Natural killer cell (primary cell): ENCODE measurements at places on chromosomes 13 and 19. TPM values are rescaled to one million over a fixed set of nuclear protein-coding genes. Genes with fewer than 3 reads are reported as not detected.

ZNF418 gene
- total RNA-seq, result 4.3 TPM

GJA3 gene
- total RNA-seq, result 0.18 TPM

KEAP1 gene
- total RNA-seq, result 28.1 TPM

DNA sequence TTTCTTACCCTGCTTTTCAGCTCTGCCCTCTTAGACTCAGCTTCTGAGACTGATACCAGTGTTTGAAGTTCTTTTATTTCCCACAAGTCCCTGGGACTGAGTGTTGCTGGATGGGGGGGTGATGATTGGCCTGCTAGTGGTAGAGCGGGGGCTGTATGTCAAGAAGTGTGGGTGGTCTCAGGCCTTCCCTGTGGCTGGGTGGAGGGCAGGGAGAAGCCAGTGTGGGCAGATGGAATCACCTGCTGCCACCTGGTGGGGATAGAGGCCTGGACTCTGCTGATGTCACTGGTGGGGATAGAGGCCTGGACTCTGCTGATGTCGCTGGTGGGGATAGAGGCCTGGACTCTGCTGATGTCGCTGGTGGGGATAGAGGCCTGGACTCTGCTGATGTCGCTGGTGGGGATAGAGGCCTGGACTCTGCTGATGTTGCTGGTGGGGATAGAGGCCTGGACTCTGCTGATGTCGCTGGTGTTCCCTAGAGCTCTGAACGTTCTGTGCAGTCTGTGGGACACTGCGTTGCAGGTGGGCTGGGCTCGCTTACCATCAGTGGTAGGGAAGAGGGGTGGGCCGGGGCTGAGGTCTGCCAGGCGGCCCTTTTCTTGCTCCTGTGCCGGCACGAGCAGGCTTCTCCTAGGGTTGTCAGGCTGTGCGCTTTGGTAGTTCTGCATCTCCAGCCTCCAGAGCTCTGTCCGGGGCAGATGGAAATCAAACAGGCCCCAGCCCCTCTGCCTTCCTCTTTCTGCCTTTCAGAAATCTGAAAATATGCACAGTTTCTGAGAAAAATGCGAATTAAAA is 101.3 kb downstream of the ARHGEF7 start:
- DNase-seq, result no peak

GRCh38 chr19:413756-414420 is 4.9 kb upstream of the C2CD4C start:
- no peak for DNase-seq

- DNase-seq, result no peak
Measured at GRCh38 chr19:10780368-10780767, 55.6 kb downstream of the TMED1 start.

- DNase-seq, result no peak
Measured at GRCh38 chr13:73672492-73672891, 461.7 kb downstream of the KLF12 start.

- DNase-seq, result no peak
Measured at GRCh38 chr19:11254666-11255065, 7.7 kb downstream of the DOCK6 start.

GRCh38 chr13:110250258-110250891 is 56.6 kb downstream of the COL4A1 start:
- no peak for DNase-seq
